ENCODE measurements at places on chromosomes 7 and 10.

DNA sequence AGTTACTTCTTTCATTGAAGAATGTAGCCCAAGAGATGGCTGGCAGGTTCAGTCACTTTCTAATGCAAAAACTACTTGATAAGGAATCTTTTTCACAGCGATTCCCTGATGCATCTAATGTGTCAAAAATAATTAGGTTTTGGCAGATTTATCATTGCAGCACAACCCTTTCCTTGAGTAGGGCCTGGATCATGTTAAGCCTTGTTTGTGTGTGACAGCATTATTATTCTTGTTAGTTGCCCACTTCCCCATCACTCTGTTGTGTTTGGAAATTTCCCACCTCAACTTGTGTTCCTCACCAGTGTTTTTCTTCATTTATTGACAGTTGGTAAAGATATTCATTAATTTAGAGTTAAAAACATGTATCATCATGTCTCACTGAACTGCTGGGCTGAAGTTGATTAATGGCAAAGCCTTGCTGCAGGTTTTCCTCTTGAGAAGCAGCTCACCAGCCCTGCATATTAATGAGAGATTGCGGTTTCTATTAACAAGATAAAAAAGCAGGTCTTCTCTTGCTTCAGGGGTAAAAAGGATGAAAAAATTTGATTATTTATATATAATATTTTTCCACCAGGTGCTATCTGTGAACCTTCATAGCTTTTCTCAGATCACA, 233.3 kb upstream of the MDFIC start:
- no peak for DNase-seq

DNA sequence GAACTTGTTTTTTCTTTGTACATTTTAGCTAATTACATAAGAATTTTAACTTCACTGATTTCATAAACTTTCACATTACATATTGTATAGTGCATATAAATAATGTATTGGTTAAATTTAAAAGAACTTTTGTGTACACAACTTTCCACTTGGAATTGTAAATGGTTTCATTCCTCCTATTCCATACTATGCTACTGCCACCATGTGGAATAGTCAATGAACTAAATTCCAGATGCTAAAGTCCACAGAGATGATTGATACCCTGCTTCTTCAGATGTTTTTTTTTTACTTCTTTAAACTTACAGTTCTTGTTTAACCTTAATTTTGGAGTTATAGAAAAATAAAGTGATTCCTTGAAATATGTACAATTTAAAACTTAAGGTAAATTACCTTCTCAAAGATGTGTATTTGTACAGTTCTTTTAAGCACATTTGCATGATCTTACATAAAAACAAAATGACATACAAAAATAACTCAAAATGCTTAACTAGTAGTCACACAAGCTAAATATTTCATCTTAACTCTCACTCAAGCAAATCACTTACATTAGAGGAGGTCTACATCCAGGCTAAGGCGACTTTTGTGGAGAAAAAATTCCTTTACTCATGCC, 247.6 kb upstream of the HGF start:
- no peak for DNase-seq

DNA sequence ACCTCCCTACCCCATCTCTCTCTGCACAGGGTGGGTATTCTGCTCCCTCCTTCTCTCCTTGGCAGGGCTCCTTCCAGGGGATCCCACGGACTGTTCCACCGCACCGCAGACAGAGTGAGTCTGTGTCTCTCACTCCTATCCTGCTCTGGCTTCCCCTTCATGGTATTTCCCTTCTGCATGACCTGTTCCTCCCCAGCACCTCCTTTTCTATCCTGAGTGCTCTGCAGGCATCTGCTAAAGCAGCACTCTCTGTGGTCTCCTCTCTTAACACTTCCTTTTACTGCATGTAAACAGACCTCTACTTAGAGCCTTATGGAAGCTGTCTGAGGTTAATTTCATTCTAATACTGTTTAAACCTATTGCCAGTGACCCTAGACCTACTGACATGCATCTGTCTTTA, 171.5 kb downstream of the CCSER2 start:
- no peak for DNase-seq

GRCh38 chr7:140972876-140973829, 41.6 kb downstream of the MRPS33 start:
- DNase-seq: no peak

- DNase-seq: no peak
Measured at GRCh38 chr7:137443616-137444015, 100.1 kb upstream of the PTN start.

DNA sequence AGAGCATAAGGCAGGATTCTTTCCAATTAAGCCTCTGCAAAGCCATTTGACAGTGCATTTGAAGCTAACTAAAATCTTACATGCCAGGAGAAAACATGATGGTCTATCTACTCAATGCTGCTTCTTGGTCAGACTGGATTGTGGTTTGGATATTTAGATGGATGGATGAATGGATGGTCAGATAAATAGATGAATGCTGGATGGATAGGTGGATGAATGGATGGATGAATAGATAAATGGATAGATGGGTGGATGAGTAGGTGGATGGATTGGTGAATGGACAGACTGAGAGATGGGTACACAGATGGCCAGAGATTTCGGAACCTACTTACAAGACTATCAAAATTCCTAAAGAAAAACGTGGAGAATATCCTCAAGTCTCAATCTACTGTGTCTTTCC, 127.6 kb downstream of the SFMBT2 start:
- DNase-seq: no peak

GRCh38 chr7:115572111-115572510, 458.5 kb downstream of the TFEC start:
- DNase-seq: no peak

DNA sequence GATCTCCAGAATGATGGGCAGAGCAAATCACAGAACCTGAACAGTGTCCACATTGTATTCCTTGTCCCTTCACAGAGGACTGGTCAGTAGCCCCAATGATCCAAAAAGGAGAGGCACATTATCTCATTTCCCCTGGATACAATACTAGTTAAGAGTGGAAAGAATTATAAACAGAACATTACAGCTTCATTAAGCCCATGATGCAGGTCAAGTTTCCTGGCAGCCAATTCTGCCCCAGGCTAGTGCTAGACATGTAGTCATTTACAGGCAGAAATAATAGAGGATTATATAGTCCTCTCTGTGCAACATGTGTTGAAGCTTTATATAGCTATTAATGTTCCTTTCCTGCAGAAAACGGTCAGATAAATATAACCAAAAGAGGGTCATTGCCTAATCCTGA, 124.3 kb upstream of the WNT16 start:
- DNase-seq: no peak

GRCh38 chr10:111801841-111802240, 381.7 kb downstream of the GPAM start:
- no peak for DNase-seq

DNA sequence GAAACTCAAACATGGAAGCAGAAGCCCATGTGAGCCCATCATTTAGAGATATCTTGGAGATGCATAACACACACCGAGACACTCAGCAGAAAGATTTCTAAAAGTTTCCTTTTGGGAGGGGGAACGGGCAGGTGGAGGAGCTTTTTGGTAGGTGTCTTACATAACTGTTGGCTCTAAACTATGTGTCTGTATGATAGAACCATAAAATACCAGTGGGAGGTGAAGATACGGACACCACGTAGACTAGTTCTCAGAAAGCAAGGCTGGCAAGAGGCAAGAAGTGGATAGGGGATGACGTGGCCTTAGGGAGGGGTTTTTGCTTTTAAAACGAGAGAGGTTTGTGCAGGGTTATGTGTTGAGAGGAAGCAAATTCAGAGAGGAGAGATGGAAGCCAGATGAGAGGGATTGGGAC, 36.5 kb downstream of the IL15RA start:
- DNase-seq: no peak

GRCh38 chr10:17506856-17507471, 52.6 kb upstream of the ST8SIA6 start:
- no peak for DNase-seq

GRCh38 chr7:115038158-115038557, 116.3 kb downstream of the MDFIC start:
- DNase-seq: no peak

DNA sequence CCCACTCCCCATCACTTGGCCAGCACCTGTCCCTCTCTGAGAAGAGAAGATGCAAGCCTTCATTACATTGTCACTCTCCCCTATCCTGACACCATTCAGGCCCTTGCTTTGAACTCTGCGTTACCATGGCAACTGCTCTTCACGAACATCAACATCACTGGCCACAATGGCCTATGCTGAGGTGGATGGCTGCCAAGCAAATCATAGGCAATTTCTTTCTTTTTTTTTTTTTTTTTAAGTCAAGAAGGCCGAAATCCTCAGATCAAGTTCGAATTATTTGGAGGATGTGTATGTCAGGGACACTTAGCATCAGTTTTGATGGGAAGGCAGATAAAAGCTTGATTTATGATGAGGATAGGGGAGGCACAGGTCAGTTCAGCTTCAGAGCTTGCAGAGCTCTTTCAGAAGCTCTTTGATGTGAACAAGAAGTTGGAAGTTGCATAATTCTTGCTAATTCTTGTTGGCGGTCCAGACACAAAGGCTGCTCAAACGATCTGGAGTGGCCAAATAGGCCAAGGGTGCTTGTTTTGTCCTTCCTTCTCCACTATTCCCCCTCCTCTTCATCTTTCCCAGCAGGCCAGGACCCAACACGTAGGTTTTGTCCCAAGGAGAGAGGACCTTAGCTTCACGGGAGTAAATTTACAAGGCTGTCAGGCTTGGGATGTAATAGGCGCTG, 179.9 kb upstream of the NPVF start:
- DNase-seq: no peak

DNA sequence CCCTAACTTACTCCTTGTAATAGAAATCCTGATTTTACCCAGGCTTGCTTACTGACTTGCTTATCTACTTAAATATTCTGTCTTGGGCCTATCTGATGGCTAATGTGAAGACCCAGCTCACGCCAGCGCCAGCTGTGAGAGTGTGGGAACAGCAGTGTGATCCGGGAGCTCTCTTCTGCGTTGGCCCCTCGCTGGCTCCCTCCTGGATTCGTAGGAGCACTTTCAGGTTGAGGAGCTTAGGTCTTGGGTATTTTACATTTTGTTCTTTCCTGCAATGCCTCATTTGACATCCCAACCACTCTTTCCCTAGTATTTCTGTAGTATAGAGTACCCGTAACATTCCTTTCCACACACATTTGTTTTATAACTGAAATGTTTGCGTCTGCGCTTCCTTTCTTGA, 51.7 kb downstream of the CREM start:
- no peak for DNase-seq

DNA sequence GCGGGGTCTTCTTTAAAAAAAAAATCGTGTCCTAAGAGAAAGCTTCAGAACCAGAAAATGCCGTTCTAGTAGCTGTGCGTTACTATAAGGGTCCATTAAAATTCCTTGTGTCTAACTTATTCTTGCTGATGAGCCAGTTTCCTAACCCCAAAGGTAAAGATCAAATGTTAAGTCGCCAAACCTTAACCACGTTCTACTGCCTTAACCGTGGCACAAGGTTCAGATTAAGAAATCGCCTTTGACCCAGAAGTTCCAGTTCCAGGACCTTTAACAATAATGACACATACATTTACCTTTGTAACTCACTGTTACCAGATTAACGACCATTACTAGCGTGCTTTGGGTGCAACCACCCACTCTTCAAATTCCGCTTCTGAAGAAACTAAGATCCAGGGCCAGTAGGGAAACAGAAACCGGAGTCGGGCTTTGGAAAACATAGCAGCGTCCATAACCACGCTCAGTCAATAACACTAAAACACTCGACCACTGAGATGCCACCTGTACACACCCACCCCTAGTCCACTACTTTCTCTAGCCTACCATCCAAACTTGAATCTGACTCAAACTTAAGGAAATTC, 620 bp downstream of the BET1 start:
- no peak for DNase-seq

DNA sequence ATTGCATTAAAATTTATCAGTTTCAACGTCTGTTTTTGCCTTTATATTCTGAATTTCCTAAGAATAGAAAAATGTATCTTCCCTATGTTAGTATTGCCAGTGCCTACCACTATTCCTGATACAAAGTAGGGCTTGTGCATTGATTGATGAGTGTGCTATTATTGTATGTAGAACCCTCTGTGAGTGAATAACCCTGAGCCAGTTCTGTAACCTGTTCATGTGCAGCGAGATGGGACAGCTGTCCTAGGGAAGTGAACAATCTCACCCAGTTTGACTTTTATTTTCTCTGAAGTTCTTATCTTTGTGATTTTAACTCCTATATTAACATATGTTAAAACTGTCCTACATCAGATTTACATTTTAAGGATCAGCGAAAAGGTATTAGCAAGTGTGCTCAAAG, 178.4 kb upstream of the ADO start:
- no peak for DNase-seq

GRCh38 chr7:149884016-149884415, 10.2 kb downstream of the ATP6V0E2 start:
- no peak for DNase-seq

DNA sequence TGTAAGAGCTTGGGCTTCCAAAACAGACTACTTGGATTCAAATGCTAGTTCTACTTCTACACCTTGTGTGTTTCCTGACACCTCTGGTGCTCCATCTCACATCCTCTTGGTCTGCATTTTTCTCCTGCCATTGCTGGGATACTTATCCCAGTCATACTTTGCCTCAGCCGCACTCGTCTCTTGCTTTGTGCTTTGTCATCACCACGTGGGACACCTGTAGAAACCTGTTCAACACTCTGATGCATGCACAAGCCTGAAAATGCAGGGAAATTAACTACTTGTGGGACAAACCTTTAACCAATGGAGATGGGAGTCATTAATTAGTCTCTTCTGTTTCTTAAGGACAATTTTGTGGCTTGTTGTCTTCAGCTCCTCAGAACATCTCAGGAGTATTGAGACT, 94.2 kb upstream of the PHYHIPL start:
- DNase-seq: no peak

DNA sequence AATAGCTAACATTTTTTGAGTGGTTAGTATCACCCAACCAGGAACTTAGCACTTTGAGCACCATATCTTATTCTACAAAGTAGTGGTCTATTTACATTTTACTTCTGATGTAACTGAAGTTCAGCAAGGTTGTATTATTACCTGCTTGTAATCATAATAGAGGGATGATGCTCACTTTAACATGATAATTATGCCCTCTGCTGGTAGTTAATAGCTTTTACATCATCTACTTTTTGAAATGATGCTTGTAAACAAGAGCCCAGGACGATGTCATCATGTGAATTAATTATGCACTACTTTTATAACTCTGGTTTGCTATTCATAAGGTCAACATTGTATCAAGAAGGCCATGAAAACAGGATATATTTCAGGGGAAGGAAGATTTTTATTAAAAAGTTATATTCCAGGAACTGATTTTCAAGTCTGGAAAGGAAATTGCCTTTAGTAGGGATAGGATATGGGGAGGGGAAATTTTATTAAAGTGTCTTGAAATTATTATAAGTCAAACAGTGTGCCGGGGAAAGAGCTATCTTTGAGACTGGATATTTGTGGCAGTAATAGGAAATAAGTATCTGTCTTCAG, 80.3 kb upstream of the SCIN start:
- DNase-seq: no peak

Measured in activated T-cell treated with anti-CD3 and anti-CD28 coated beads, Interleukin-2, amount 50 U/mL, for 1 hour (primary cell).